ENCODE measurements at places on chromosomes 5 and 9.

- DNase-seq: no peak
Observed at GRCh38 chr9:89418474-89418845, 79.5 kb downstream of the SEMA4D start.

DNA sequence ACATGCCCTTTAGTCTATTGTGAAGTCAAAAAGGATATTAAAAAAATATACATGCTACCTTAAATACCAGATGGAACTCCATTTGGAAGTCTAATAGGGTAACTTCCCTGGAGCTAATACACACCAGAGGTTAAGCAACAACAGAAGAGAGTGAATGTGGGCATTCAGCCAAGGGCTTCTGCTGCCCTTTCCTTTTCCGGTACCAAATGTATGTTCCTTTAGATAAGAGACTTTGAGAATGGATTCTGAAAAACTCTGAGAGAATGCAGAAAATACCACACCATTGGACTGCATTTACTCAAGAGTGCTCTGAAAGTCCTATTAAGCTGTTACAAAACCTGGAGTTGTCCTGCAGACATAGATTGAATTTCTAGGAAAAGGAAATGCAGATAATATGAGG is 23.8 kb upstream of the TRPM3 start:
- no peak for DNase-seq

DNA sequence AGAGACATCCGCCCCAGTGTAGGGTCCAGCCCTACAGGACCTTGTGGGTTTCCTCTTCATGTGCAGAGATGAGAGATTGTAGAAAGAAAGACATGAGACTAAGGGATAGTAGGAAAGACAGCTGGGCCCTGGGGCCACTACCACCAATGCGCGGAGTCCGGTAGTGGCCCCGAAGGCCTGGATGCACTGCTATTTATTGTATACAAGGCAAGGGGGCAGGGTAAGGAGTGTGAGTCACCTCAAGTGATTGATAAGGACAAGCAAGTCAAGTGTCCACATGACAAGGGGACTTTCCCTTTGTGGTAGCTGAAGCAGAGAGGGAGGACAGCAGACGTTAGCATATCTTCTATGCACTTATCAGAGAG is 6.2 kb upstream of the TMEM141 start:
- DNase-seq: no peak

DNA sequence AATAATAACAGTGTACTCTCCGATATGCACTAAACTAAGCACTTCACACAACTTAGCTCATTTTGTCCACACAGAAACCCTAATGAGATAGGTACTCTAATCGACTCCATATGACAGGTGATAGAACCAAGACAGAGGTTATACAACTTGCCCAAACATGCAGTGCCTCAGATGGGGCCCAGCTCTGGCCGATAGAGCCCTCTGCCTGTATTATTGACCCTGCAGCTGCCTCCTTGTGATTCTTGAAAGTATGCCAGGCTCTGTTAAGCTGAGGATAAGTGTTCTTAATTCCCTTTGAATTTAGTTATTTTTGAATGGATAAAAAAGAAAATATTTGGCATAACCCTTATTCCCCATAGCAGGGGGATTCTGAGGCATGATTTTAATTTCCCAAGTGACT is 78.5 kb downstream of the HMHB1 start:
- no peak for DNase-seq

GRCh38 chr5:129104915-129105455 is 10.4 kb downstream of the ISOC1 start:
- DNase-seq: no peak

- DNase-seq: no peak
Observed at GRCh38 chr5:158852622-158853021, 247.1 kb downstream of the EBF1 start.

DNA sequence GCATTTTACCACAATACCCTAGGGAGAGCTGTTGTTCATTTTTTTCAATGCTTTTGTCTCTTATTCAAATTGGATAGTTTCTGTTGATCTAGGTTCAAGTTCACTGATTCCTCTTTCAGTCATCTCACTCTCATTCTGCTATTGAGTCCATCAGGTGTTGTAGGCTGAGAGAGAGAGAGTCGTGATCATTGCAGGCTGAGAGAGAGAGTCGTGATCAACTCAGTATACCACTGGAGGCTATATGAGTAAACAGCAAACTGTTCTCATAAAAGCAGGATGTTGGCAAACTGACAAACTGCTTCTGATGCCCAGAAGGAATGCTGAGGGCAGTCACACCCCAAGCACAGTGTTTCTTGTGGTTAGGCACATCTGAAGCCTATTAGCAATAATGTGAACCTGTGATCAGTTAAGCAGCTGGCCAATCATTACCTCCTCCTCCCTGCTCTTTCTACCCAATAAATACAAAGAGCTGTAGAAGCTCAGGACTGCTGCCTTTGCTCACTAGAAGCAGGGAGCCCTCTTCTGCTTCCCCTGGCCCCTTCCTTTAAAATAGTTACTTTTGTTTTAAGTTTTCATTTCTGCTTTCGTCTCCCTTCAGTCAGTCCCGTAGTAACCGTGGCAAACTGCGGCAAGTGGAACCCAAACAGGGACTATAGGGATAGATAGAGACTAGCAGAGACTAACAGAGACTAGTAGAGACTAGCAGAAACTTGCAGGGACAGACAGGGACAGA is 476.1 kb upstream of the ACO1 start:
- no peak for DNase-seq

GRCh38 chr5:116674881-116675625 is 100.4 kb upstream of the SEMA6A start:
- DNase-seq: no peak

DNA sequence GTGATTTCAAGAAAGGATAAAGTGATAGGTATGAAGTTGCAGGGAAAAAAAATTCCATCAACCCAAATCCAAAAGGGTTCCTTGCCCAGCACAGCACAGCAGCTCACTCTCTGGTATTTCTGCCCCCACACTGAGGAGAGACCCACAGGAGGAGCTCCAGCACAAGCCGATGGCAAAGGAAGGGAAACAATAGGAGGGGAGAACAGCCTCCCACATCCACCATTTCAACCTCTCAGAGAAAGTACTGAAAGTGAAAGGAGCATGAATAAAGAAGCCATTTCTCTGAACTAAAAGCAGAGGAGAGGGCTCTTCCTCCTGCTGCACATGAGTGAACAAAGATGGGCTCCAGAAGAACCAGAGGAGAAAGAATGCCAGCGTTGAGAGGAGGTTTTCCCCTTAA is 54.9 kb upstream of the ZSWIM6 start:
- DNase-seq: no peak

DNA sequence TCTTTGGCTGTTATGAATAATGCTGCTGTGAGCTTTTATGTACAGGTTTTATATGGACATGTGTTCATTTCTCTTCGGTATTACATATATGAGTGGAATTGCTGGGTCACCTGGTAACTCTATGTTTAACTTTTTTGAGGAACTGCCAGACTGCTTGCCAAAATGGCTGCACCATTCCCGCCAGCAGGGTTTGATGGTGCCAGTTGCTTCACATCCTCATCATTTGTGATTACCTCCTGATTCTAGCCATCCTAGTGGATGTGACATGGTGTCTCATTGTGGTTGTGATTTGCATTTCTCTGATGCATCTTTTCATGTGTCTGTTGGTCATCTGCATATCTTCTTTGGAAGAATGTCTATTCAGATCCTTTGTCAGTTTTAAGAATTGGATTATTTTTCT is 10.7 kb downstream of the NANS start:
- DNase-seq: peak; percentile 18

DNA sequence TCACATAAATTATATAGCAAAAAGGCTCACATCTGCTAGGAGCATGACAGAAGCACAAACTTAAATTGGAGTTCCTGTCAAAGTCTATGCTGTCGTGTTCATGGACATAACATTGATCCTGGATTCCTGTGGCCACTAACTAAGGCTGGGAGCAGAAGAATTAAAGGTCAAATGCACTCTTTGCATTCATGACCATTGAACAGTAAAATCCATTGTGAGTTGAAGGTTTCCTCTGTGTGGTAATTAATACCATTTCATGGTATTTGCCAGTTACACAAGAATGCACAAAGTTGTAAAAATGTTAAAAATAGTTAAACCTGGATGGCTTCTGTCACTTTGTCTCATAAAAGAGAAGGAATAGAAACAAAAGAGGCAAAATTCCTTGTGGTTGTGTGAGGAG is 242.6 kb downstream of the NPR3 start:
- no peak for DNase-seq

DNA sequence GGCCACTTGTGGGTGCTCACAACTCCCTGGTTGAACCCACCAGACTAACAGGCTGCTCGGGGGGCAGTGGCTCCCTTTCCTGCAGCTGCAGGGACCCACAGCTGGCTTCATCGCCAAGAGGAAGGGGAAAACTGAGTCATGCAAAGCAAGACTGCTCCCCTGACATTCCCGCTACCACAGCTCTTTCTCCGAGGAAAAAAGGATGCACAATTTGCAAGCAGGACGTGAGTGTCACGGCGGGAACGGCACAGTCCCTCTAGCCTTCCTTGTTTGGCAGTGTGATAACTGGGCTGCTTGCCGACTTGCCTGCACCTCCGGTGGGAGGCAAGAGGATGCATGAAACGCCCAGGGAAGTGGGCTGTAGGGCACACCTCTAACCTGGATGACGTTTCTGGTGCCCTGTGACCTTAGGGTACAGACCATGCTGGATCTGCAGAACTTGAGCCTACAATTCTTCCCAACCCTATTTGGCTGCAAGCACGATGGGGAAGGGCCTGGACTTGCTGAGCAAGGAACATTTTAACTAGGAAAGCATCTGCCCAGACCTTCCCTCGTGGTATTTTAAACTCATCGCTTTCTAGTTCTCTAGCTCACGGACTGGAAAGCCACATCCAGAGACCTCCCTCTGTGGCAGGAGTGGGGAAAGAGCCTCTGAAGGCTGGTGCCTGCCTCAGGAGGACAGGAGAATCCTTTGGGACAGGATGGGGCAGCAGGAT is 7.8 kb downstream of the SH3PXD2B start:
- no peak for DNase-seq

DNA sequence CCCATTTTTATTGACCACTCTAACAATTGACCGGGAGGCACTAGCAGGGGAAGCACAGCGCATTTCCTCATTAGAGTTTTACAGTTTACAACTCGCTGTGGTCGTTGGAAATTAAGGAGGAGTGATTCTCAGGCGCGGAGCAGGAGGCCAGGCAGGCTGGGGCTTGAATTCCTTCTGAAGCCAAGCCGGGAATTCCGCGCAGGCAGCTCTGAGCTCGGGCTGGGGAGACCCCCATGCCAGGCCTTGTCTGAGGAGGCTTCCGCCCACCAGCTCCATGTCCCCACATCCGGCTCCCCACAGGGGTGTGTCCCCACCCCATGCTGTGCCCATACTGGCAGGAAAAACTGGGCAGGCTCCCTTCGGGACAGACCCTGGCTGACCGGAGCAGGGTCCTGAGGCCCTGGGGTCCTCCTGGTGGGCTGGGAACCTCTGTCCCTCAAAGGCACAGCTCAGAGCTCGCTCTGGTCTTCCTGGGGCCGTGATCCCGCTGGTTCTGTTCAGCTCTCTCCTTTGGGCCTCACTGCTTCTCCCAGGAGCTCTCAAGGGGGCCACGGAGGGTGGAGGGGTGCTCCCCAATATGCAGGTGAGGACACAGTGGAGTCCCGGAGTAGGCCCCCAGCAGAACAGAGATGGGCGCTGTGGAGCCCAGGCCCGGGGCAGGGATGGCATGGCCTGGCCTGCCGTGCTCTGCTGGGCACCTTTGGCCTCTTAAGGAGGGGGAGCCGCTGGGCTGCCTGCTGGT is 1.3 kb upstream of the NRARP start:
- DNase-seq: peak; percentile 85

- DNase-seq: no peak
Observed at GRCh38 chr9:76558465-76558864, 99.5 kb downstream of the GCNT1 start.

- DNase-seq: no peak
Observed at GRCh38 chr9:116604251-116604650, 82.9 kb upstream of the TRIM32 start.

DNA sequence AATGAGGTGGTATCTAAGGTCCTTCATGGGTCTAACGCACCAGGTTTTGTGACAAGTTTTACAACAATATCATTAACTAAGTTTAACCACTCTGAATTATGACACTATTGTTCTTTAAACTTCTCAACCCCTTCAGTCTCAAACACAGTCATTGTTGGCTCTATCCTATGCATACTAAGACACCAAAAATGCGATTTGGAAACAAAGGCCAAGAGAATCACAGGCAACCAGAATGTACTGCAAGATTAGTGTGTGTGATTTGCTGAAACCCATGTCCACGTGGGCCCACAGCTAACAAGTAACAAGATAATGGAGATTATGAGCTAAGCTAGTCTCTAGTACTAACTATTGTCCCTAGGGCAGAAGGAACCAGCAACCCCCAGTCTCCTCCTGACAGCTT is 142.2 kb upstream of the RANBP3L start:
- DNase-seq: no peak

- DNase-seq: no peak
Observed at GRCh38 chr9:38626006-38626405, 5.6 kb upstream of the ANKRD18A start.

DNA sequence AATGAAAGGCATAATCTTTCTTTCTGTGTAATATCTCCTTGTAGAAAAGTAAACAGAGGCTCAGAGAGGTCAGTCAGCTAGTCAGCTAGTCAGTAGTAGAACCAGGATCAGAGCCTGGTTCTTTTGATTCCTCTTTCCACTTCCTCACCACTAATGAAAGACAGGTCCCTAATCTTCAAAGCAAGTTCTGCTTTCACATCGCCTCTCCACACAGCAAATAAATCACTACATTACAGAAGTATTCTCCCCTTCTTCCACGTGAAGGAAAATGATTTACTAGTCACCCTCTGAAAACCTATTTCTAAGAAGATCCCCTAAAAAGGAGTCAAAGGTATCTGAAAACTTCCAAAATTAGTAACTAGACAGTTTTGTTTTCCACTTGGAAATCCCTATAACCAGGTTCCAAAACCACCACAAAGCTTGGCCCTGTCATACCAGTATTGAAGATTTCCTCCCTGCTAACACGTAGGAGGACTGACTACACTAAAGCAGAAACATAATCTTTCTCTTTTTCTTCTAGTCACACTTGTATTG is 140.5 kb upstream of the TARS1 start:
- no peak for DNase-seq

DNA sequence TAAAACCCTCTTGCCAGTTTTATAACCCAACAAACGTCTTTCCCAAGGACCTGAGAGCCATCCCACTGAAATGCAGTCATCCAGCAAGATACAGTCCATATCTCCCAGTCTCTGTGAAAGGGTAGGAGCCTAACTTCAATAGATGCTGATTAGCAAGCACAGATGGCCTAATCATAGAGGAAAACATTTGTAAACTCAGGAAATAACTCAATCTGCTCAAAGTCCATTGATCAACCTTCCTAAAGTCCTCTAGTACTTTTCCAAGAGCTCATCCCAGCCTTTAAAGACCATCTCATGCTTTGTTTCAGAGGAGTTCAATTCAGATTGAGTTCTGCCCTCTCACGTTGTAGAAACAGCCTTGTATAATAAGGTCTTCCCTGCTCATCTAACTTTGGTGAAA is 324.2 kb downstream of the MRPS30 start:
- no peak for DNase-seq

DNA sequence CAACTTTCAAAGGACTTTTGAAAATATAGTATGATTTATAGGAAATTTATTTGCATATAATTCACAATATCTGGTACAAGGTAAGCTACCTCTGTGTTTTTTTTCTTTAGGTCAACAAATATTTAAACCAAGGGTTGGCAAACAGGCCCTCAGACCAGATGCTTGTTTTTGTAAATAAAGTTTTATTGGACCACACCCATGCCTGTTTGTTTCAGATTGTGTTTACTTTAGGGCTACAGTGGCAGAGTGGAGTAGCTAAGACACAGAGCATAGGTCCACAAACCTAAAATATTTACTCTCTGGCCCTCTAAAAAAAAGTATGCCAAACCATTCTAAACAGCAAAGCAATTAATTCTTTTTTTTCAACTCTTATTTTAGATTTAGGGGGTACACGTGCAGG is 119.7 kb upstream of the CCDC152 start:
- DNase-seq: no peak

All from lower leg skin (tissue), 4 donors.